Germinal center (tissue), 1 donor: ENCODE measurements at places on chromosomes 16 and 17.

- peak; percentile 64 for DNase-seq
Observed at GRCh38 chr17:78289802-78290363, 58.5 kb downstream of the TMEM235 start.

GRCh38 chr16:87310610-87311009, 6.6 kb downstream of the C16orf95 start:
- no peak for DNase-seq

DNA sequence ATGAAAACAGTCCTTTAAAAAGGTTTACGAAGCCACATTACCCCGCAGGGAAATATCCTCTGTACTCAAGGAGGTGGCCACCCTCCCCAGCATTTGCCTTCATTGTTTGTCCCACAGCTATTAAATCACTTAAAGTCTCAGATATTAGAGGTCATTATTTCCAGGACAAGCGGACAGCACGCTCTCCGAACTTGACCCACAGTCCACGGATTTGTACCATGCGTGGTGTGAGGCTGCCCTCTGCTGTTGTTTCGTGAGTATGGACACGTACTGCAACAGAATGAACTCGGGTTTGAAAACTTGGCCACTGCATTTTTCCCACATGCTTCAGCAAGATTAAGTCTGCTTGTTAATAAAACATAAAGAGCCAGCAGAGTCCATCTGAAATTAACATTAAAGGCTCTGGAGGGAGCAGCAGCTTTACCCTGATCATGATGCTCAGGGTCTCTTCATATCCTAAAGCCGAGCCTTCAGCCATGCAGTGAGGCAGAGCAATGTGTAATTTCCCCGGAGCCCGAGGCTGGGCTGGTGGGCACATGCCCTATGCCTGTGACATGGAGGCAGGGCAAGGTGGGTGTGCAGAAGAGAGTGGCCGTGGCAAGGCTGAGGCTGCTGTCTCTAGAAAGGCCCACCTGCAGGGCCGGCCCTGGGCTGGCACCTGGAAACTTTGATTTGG, 19.7 kb downstream of the MEAK7 start:
- no peak for DNase-seq

- no peak for DNase-seq
Observed at GRCh38 chr17:39627047-39627711, 427 bp downstream of the PPP1R1B start.

- no peak for DNase-seq
Observed at GRCh38 chr17:57532966-57533365, 212.1 kb downstream of the CCDC182 start.

- DNase-seq = no peak
Observed at GRCh38 chr16:27319257-27319965, 5.6 kb downstream of the IL4R start.

GRCh38 chr17:70510288-70510687, 341.0 kb downstream of the KCNJ2 start:
- DNase-seq = no peak

- DNase-seq = peak; percentile 71
Observed at GRCh38 chr16:85086347-85087291, 25.7 kb downstream of the CIBAR2 start.

GRCh38 chr16:75789237-75789636, 62.9 kb upstream of the CPHXL start:
- peak; percentile 65 for DNase-seq

GRCh38 chr17:32208436-32208835, 57.2 kb upstream of the RHBDL3 start:
- DNase-seq = no peak

- DNase-seq = no peak
Observed at GRCh38 chr16:63720848-63721247, 1401.0 kb downstream of the CDH11 start.

DNA sequence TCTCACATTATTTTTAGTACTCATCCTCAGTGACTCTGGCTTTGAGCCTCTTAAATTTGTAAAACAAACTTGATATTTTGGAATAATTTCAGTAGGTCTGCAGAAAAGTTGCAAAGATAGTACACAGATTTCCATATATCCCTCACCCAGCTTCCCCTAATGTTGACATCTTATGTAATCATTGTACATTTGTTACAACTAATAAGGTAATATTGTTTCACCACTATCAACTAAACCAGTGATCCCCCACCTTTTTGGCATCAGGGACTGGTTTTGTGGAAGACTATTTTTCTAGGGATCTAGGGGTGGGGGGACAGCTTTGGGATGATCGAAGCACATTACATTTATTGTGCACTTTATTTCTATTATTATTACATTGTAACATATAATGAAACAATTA, 391.2 kb downstream of the CA10 start:
- no peak for DNase-seq

GRCh38 chr17:83179374-83179773, 100.0 kb downstream of the METRNL start:
- no peak for DNase-seq

DNA sequence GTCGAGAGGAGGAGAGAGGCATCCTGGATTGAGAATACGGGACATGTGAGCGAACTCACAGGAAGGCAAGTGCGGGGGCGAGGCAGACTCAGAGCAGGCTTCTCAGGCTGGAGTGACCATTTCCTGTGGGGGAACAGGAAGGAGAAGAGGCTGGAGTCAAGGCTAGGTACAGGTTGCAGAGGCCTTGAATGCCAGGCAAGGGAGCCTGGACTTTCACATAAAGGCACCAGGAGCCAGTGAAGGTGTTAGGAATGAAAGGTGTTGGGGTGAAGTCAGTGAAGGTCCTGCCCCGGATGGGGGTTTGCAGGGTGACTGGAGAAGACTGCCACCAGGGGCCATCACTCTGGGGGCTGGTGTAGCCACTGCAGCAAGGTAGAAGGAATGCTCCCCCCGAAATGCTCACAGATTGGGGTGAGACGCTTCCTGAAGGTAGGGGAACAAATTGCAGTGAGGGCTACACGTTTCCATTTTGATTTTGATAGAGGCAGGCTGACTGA, 5.3 kb upstream of the GPRC5C start:
- DNase-seq = no peak

GRCh38 chr16:13109171-13109570, 207.8 kb downstream of the SHISA9 start:
- no peak for DNase-seq

DNA sequence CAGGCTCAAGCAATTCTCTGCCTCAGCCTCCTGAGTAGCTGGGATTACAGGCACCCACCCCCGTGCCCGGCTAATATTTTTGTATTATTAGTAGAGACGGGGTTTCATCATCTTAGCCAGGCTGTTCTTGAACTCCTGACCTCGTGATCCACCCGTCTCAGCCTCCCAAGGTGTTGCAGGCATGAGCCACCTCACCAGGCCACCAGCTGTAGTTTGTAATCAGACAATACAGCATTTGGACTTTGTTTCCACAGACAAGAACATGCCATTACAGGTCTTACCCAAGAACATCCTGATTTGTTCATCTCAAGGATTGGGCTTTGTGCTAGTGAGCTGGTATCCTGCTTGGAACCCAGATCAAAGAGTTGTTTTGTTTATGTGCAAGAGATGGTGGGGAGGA, 30.1 kb downstream of the C17orf100 start:
- DNase-seq = no peak

- no peak for DNase-seq
Observed at GRCh38 chr17:74417178-74418045, 14.5 kb upstream of the GPRC5C start.

- no peak for DNase-seq
Observed at GRCh38 chr16:67249178-67250044, 632 bp downstream of the SLC9A5 start.

DNA sequence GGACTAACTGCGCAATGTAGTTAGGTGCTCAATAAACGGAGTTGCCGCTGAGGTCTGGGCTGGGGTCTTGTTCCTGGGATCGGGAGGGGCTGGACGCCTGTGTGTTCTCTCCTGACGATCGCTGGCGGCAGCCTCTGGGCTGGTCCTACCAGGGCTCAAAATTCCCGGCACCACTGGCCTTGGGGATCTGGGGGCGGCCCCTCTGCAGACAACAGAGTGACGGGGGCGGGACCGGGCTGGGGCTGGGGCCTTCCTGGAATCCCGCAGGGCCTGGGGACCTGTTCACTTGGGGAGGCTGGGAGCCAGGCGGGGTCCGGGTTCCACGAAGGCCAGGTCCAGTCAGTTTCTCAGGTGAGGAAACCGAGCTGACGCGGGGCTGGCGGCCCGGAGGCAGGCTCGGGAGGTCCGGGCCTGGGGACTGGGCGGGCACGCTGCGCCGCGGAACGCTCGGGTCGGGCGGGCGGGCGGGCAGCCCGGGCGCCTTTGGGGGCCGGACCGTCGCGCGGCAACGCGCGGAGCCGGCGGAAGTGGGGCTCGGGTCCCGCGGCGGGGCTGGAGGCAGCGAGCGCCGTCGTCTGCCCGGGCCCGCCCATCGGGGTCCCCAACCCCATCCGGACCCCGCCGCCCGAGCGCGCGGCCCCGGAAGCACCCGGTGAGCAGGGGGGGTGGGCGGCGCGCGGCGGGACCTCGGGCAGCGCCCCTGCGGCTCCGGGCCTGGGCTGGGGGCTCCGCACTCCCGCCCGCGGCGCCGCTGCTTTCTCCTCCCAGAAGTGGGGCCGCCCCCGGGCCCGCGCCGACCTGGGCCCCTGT, at the start of gene PIGQ:
Gene PIGQ, plus strand, starts transcription at position 524 of the 810 bp plus-strand sequence. CDS start 4,107 bp downstream, outside the sequence.
- DNase-seq = peak; percentile 81

DNA sequence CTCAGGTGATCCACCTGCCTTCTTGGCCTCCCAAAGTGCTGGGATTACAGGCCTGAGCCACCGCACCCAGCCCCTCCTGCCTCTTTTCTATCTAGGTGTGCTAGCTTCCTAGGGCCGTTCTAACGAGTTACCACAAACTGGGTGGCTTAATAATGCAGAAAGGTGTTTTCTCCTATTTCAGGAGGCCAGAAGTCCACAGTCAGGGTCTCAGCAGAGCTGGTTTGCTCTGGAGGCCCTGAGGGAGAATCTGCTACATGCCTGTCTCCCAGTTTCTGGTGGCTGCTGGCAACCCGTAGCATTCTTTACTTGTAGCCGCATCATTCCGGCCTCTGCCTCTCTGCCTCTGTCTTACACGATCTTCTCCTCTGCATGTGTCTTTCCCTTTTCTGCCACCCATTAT, 89.2 kb downstream of the NTN1 start:
- DNase-seq = no peak

- no peak for DNase-seq
Observed at GRCh38 chr16:80317599-80318037, 223.2 kb upstream of the DYNLRB2 start.

DNA sequence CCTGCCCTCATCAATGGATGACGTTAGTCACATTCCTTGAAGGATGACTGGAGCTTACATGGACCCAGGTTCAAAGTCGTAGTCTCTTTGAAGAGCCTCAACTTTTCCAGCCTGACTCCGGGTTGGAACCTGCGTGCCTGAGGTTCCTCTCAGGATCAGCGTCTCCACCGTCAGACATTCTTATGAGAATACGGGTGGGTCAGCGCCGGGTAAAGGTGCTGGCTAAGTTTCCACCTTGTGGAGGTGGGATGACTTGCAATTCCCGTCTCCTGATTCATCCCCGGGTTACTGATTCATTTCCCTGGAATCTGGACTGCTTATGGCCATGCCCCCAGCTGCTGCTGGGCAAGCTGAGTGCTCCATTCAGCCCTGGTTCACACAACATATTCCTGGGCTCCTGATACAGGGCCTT, 38.9 kb upstream of the CMIP start:
- DNase-seq = no peak

DNA sequence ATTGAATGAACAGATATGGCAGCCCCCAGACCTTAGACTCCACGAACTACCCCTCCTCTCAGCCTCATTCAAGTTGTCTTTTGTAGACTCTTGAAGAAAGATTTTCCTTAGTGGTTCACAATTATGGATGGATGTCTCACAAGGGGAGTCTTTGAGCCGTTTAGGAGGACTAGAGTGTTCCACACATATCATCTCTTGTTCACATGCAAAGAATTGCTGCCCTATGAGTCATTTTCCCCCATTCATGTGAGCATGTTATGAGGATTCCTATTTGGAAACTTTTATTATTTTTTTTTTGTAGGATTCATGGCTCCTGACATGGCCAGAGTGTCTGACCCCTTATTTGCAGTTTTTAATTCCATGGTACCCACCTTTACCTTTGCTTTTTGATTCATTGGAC, 237.1 kb downstream of the SHISA9 start:
- DNase-seq = no peak

- DNase-seq = no peak
Observed at GRCh38 chr17:58301504-58302150, 20.9 kb upstream of the MPO start.

DNA sequence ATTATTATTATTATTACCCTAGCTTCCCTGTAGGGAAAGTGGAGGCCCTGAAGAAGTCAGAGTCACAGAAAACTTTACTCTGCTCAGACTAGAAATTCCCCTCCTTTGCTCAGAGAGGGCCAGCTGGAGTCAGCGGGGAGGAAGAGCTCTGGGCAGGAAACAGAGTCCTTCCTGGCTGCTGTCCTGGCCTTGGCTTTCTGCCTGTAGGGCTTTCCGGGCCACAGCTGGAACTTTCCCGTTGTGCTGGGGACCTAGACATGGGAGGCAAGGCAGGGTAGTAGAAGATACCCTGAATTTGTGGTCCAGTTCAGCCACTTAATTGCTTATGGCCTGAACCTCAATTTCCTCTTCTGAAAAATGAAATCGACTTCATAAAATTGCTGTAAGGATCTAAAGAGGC, 14.0 kb upstream of the CCL2 start:
- DNase-seq = no peak

DNA sequence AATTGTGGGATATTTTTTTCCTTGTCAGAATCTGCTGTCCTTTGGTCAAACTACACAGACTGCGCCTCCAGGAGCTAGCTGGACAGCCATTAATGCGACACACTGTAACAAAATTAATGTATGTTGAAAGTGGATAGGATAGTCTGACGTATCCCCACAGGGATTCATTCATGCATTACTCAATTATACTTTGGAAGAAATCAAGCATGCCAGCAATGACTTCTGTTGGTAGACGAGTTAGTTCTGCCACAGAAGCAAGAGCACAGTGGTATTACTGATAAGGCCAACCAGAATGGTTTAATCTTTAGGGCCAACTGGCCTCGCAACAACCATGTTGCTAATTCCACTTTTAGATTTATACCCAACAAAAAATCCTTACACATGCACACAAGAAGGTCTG, 106.4 kb upstream of the TOB1 start:
- DNase-seq = no peak

- DNase-seq = peak; percentile 19
Observed at GRCh38 chr17:82734987-82735866, at the start of gene FN3K. Gene FN3K (plus strand): TSS chr17:82735615. CDS start chr17:82735637, 22 bp downstream.

- no peak for DNase-seq
Observed at GRCh38 chr16:66563574-66564334, 2.5 kb upstream of the CMTM1 start.

DNA sequence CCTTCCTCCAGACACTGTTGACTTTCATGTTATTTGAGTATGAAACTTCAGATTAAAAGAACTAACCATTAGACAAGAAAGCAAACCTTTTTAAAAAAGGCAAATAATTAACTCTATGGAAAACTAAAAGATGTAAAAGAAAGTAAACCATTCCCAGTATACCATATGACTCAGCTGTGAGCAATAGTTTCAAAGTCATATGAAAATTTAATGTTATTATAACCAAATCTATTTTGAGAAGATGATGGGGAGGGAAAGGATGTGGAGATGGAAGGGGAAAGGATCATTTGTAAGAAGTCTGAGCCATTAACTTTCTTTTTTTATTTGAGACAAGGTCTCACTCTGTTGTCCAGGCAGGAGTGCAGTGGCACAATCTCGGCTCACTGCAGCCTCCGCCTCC, 131.8 kb downstream of the IRX5 start:
- DNase-seq = no peak

GRCh38 chr16:78597809-78598570, 498.5 kb downstream of the WWOX start:
- DNase-seq = peak; percentile 68
